Astrocyte of the hippocampus (primary cell): ENCODE measurements at places on chromosomes 12 and 14.

DNA sequence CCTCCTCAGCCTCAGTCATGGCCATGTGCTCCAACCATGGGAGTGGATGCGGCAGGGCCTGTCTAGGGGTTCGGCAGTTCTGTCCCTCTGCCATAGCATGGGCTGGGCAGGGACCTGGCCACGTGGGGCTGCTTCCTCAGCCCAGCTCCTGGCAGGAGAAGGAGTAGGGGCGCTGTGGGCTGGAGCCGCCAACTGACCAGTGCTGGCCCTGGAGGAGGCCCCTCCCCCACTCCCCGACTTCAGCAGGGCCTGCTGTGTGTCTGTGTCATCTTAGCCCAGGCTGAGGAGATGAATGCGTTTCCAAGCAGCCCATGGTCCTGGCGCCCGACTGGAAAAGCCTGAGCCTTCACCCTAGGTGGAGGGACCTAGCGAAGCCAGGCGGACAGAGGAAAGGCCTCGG, 2.7 kb upstream of the PACS2 start:
- no peak for DNase-seq

DNA sequence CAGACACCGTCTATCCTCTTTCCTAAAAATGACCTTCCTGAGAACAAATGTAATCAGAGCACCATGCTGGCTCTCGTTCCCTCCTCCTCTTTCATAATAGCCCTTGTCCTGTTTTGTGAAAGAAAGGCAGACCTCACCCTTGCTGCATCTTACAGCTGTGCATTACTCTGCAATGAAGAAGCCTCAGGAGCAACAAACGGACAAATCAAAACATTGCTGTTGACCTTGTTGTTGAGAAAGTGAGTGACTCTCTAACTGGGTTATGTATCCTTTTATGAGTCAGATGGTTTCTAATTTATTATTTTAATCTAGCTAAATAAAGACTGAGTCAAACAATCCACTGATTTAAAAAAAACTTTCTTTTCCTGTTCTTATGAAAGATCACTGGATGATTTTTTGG, 180.9 kb downstream of the RPS29 start:
- DNase-seq = no peak

- no peak for DNase-seq
Observed at GRCh38 chr14:100611811-100612480, 24.7 kb upstream of the BEGAIN start.

GRCh38 chr12:55420307-55420962, 5.6 kb upstream of the OR6C76 start:
- no peak for DNase-seq

GRCh38 chr12:17348311-17348710, 741.7 kb downstream of the RERGL start:
- DNase-seq = no peak

DNA sequence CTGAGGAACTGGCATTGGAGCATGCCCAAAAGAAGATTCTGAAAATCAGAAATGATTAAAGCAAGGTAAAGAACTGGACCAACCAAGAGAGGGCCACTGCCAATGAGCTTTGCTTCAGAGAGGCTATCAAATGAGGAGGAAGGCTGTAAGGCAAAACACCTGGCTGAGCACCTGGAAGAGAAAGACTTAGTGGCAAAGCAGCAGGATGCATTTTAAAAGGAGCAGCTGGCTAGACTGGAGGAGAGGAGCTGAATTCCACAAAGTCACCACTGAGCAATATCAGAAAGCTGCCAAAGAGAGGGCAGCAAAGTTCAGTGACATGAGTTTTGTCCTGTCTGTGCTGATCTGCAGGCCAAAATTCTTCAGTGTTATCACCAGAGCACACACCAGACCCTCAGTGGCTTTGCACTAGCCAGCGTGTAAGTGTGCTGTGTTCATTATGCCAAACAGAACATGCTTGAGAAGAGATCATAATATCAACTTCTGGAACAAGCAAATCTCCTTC, 338.7 kb downstream of the TRHDE start:
- no peak for DNase-seq

- DNase-seq = no peak
Observed at GRCh38 chr12:15931590-15932053, 20.5 kb downstream of the DERA start.

- peak; percentile 26 for DNase-seq
Observed at GRCh38 chr12:64036414-64036813, 185.7 kb downstream of the KICS2 start.

DNA sequence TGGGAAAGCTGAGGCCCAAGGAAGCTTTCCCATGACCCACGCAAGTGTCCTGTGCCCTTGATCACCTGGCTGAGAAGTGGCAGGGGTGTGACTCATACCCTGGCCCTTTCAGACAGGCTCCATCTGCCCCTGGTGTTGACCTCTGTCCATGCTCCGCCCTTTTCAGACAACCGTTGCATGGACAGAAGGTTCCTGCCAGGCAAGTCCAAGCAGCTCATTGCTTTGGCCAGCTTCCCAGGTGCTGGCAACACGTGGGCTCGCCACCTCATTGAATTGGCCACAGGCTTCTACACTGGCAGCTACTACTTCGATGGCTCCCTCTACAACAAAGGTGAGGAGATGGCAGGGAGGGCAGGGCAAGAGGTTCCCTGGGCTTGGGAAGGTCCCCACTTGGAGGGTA, 103.5 kb downstream of the WSCD2 start:
- DNase-seq = no peak

GRCh38 chr12:52205612-52206303, 13.9 kb upstream of the KRT80 start:
- DNase-seq = no peak

- DNase-seq = no peak
Observed at GRCh38 chr12:66268562-66268961, 33.7 kb upstream of the HELB start.

- peak; percentile 8 for DNase-seq
Observed at GRCh38 chr14:92850492-92850891, 56.4 kb downstream of the GOLGA5 start.

- no peak for DNase-seq
Observed at GRCh38 chr14:91374287-91374878, 43.2 kb downstream of the CCDC88C start.

GRCh38 chr12:88398031-88398430, 182.2 kb downstream of the KITLG start:
- DNase-seq = no peak

GRCh38 chr12:52023976-52024688, 17.4 kb downstream of the TAMALIN start:
- DNase-seq = no peak

GRCh38 chr12:96205908-96206307, 11.7 kb downstream of the ELK3 start:
- no peak for DNase-seq

DNA sequence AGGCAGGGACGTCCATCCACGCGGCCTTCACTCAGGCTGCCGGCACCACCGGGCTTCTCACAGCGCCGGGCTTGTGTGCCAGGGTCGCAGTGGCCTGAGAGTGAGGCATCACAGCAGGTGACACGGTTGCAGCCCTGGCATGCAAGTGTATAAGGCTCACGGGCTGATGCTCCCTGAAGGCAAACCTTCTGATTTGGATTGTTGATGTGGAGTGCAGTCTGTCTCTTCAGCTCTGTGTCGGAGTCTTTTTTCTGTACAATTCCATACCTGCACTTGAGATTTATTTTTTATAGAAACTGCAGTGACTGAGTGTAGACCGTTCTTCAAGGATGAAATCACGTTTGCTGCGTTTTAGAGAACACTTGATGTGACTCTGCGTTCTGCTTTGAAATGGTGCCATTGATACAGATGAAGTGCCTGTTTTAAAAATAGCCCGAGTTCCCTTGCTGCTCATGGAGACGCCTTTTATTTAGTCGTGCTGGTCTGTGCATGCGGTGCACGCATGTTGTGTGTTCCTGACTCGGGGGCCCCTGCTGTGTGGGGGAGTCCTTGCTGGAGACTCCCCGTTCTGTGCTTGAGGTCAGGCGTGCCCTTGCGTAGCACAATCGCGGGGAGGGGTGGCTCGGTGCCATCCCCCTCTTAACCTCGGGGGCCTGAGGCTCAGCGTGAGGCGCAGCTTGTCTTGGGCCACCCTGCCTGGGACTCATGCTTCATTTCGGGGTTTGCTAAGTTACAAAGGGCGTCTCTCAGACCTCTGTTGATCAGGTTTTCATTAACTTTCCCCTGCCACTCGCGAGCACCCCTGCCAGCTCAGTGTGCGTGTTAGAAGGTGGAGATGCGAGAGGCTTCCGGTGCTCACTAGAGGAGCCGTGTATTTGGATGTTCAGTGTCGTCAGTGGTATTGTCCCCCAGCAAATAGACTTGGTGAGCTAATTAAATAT, 21.6 kb upstream of the AMN start:
- DNase-seq = no peak

DNA sequence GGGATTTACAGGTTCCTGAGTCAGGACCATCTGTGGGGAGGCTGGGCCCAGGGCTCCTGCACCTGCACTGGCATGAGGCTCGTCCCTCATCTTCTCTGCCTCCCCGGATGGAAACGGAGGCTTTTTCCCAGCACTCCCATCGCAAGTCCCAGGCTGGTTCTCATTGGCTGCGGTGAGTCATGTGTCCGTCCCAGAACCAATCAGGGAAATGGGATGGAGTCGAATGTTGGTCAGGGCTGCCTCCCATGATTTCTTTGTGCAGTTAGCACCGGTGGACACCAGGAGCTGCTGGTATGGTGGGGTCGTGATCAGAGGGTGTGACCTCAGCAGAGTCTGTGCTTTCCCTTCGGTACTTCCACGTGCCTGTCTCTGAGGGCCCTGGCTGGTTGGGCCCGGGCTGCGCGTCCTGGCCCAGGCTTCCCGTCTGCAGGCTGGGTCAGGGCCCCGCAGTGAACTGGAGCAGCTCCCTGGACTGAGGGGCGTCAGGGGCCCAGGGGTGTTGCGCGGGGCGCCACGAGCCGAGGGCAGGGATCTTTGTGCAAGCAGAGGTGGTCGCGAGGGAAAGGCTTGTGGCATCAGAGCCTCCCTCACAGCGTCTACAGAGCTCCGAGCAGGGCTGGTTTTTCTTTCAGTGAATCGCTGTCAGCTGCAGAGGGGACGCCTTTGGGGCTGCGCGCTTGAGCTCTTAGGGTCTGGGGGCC, 168.1 kb downstream of the ADGRD1 start:
- no peak for DNase-seq

- peak; percentile 69 for DNase-seq
Observed at GRCh38 chr12:105083551-105084105, 630 bp downstream of the ALDH1L2 start.
